ENCODE measurements at places on chromosomes 5 and 9. TPM values are rescaled to one million over a fixed set of nuclear protein-coding genes. Genes with fewer than 3 reads are reported as not detected.

DNA sequence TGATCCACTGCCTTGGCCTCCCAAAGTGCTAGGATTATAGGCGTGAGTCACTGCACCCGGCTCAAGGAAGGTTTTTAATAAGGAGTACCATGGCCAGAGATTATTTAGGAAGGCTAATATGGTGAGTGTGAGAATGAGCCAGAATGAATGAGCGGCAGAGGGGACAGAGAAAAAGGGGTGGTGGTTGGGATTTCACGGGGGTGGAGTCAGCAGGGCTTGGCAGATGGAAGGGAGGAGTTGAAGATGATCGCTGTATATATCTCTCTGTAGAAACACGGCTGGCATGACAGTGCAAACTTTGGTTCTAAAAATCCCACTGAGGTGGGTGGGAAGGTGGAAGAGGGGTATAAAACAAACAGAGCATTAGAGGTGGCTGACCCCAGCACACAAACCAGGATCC lies 176.7 kb upstream of the TBC1D2 start:
- no peak for DNase-seq

GRCh38 chr5:133287500-133287899 lies 235.7 kb downstream of the HSPA4 start:
- DNase-seq: peak; percentile 6

- DNase-seq: no peak
Observed at GRCh38 chr5:33601881-33602280, 161.1 kb downstream of the TARS1 start.

- DNase-seq: no peak
Observed at GRCh38 chr5:14251733-14252132, 108.6 kb downstream of the TRIO start.

GRCh38 chr5:14416621-14417275 lies 164.8 kb upstream of the OTULINL start:
- DNase-seq: no peak

DNA sequence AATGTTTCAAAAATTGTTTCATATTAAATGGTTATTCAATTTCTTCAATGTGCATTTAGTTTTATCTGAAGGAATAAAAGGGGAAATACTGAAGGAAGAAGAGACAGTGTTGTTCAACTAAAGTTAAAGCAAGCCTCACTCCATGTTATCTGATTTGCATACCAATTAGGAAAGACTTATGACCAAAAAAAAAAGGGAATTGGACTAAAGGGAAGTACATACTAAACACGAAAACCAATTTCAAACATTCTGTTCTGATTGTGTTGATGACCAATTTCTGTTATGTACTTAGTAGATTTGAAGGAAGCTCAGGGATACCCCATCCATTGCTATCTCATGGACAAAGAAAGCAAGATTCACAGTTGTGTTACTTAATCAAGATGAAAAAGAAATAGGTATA lies 4.9 kb upstream of the GAPT start:
- DNase-seq: no peak

- no peak for DNase-seq
Observed at GRCh38 chr5:37662789-37663485, 176.9 kb downstream of the GDNF start.

GRCh38 chr5:9605041-9605838 lies 24.9 kb downstream of the TAS2R1 start:
- DNase-seq: no peak

- DNase-seq: no peak
Observed at GRCh38 chr5:157750320-157750719, 6.8 kb downstream of the LSM11 start.

DNA sequence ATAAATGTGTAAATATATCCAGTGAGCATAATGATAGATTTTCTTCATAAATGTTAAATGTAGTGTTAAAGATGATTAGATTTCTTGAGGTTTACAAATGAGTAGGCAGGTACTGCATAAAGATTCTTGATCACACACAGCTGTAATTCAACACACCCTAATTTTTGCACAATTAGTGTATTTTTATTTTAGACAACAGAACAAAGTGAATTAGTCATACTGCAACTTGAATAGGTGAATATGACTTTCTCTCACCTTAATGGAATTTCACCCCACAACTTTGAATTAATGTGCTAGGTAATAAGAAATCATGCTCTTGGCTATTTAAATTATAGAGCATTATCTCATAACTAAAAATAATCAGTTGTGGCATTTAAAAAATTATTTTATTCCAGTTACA lies 795.7 kb upstream of the ACO1 start:
- no peak for DNase-seq

DNA sequence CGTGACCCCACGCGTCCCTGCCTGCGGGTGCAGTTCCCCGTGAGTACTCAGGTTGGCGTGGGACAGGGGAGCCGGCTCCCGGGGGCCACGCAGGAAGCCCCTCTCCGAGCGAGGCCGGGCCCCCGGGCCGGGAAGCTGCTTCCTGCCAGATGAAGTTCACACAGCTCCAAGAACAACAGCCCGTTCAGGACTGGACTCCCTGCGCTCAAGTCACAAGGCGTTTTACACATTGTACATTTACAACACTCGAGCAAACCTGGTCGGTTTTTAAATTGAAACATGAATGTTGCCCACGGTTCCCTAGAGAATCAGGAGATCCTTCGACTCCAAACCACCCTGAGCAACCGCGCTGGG lies 22.4 kb downstream of the SLC9A3 start:
- no peak for DNase-seq

- no peak for DNase-seq
Observed at GRCh38 chr9:14956208-14956607, 46.0 kb upstream of the FREM1 start.

GRCh38 chr9:92483627-92484545 lies 1.6 kb upstream of the ASPN start:
- DNase-seq: no peak

OR1J2 gene
- not detected for total RNA-seq

SLC23A1 gene
- not detected for total RNA-seq

LYSMD3 gene
- total RNA-seq: 21.5 TPM

ANKRD55 gene
- 2.8 TPM for total RNA-seq

ANKDD1B gene
- total RNA-seq: not detected

FBP2 gene
- not detected for total RNA-seq

HNRNPH1 gene
- total RNA-seq: 1,298 TPM

FREM1 gene
- 0.51 TPM for total RNA-seq

NR3C1 gene
- total RNA-seq: 123 TPM

EIF4E1B gene
- total RNA-seq: not detected

FAM151B gene
- total RNA-seq: 0.30 TPM
